ENCODE measurements at places on chromosomes 1 and 21.

DNA sequence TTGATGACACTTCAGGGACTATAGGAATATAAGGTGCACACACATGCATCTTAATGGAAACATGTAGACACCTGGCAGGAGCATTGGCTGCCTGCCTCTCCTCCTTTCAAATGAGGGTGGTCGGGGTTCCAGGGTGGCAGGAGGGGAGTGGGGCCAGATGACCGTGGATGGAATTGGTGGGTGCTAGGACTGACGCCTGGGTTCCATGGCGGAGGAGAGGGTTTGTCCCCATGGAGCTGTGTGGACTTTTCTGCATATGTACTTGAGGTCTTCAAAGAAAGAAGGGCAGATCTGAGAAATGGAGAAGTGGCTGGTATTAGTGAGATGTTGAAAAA is 7.7 kb downstream of the PRRX1 start:
- DNase-seq = no peak

- DNase-seq = peak; percentile 13
These were observed 218.7 kb downstream of the PATJ start for GRCh38 chr1:61961009-61961408.

DNA sequence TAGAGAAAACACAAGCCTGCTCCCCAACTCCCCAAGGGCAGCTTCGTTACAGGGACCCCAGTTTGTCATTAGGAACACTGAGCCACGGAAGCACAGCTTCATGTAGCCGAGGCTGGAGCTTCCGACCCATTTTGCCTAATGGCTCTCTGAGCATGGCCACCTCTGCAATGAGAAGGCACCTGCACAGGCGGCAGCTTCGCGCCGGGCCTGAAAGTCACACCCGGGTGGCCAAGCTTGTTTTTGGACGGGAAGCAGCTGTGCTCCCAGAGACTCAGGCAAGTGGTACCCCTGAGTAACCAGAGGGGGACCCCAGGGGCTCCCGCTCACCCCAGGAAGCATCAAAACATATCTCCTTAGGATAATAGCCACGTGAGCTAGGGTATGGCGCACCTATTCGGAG is 80.9 kb downstream of the SLC66A1 start:
- no peak for DNase-seq

- DNase-seq = no peak
These were observed 58.8 kb downstream of the RAB3GAP2 start for GRCh38 chr1:220213382-220213983.

DNA sequence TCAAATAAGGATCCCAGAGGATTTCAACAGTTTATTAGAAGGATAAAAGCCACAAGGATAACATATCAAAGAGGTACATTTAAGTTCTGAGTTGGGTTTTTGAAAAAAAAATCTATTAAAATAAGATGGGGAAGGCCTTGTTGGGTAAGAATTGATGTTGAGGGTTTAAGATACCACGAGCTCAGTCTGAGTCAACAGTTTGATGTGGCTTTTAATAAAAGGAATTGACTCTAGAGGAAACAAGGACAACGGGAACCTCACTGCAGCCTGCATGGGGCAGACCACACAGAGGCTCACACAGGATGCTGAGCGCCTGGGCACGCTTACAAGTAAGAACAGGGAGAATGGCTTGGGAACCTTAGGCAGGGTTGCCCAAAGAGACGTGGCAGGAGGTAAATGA is 107.5 kb downstream of the TIAM1 start:
- no peak for DNase-seq

GRCh38 chr1:81876901-81877733 is 76.4 kb downstream of the ADGRL2 start:
- DNase-seq = no peak

GRCh38 chr1:53644496-53644895 is 94.5 kb downstream of the GLIS1 start:
- DNase-seq = no peak

DNA sequence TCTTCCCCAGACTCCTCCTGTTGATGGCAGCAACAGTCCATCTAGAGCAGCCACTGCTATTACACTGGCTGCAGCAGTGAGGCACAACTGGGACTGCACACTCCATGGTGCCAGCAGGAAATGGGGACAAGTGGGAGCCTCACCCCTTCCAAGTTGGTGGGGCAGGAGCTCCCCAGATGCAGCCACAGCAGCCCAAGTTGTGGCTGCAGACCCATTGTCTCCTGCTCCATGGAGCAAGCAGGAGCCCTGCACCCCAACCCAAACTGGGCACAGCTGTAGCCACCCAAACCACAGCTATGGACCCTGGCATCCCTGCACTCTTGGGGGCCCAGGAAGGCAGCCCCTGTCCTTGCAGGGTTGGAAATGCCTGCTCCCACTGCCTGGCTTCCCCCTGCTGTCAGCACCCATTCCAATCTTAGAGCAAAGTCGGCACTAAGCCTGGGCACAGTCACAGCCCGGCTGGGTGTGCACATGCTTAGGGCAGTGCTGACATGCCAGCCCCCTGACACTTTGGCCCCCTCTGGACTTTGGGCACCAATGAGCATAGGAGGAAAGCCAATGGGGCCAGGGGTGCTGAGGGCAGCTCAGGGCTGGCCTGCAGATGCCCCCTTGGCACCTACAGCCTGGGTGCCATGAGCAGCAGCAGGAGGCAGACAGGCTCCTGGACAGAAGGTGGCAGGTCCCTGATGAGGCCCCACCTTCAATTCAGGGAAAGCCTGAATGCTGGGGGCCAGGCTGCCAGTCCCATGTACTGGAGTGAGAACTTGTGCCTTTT is 44.0 kb downstream of the MATN1 start:
- DNase-seq = no peak

GRCh38 chr1:78068681-78069283 is 23.0 kb downstream of the GIPC2 start:
- DNase-seq = no peak

GRCh38 chr1:174682419-174683008 is 234.8 kb downstream of the GPR52 start:
- no peak for DNase-seq

DNA sequence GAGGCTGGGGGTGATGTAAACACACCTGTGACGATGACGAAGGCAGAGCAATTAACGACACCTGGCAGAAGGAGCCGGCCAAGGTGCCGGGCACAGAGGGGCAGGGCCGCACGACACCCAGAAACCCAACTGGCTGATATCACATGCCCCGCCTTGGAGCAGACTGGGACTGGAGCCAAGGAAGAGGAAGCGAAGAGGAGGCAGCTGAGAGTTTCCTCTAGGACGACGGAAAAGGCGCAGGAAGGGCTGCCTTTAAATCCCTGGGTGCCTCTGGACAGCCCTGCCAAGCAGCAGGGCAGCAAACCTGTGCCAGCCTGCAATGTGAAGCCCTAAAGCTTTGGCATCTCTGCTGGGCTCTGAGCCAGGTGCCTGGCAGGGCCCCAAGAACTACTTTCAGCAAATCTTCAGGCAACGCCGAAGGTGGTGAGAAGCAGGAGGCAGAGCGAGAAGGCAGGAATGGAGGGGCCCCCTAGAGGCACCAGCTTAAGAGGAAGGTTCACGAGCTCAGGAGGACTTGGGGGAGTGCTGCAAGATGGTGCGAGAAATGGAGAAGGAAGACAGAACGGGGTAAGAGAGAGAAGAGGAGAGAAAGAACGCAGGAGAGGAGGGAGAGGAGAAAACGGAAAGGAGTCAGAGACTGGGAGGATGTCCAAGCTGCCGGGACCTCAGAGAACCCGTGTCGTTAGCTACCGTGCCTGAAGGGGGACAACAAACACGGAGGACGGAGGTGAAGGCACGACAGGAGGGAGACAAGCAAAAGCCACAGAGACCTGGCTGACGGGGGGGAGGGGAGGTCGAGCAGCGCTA is 25.3 kb upstream of the PEF1 start:
- DNase-seq = peak; percentile 50

DNA sequence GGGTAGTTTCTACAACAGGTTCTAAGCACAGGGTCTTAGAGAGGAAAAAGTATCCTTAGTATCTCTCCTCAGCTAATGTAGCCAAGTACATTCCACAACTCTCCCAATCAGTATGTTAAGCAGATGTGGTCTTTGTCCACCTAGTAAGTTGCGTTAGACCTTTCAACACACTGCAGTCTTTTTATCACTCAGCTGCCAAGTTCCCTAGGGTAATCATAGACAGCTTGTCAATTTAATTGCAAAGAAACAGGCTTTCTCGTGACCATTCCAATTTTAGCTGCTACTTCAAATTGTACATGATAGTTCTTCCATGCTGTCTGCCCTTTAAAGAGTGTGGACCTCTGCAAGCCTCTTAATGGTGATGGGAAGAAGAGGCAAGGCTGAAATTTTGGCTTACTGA is 211.8 kb upstream of the PKN2 start:
- no peak for DNase-seq

- DNase-seq = no peak
These were observed 6.2 kb upstream of the HMGCS2 start for GRCh38 chr1:119774746-119775490.

DNA sequence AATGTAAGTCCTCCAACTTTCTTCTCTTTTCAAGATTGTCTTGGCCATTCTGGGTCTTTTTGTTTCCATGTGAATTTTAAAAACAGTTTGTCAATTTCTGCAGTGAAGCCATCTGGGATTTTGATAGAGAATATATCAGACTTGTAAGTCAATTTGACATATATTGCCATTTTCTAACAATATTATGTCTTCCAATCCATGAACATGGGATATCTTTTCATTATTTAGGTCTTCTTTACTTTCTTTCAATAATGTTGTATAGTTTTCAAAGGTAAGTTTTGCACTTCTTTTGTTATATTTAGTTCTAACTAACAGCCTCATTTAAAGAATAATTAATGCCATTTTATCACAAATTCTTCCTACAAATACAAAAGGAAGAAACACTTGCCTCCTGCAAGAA is 73.4 kb downstream of the STUM start:
- DNase-seq = no peak

GRCh38 chr1:204437796-204438570 is 26.4 kb upstream of the PPP1R15B start:
- DNase-seq = no peak

DNA sequence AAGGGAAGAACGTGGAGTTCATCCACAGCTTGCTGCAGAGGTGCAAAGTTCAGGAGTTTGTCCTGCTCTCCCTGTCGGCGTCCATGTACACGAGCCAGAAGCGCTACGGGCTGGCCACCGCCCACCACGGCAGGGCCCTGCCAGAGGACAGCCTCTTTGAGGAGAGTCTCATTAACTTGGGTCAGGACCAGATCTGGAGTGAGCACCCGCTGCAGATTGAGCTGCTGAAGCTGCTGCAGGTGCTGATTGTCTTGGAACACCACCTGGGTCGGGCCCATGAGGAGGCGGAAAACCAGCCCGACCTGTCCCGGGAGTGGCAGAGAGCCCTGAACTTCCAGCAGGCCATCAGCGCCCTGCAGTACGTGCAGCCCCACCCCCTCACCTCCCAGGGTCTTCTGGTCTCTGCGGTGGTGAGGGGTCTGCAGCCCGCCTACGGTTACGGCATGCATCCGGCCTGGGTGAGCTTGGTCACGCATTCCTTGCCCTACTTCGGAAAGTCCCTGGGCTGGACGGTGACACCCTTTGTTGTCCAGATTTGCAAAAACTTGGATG is 73.8 kb upstream of the MORC3 start:
- DNase-seq = peak; percentile 53

DNA sequence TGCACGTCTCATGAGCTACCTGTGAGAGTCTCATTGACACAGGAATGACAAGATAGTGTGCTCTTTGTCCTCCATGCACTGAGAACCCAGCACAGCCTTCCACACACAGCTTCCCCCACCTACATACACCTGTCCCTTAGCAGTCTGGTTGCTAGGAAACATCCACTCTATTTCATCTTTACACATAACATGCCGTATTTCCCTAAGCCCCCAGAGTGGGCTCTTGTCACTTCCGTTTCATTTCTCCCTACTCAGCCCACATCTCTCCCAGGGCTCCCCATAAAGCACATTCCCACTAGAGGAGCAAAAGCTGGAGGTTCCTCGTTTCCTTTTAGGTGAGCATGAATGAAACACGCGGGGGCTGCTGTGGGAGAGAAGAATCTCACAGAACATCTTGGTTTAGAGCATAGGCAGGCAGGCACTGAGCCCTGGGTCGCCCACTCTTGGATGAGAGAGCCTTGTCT is 137.1 kb downstream of the ETS2 start:
- DNase-seq = no peak

- DNase-seq = no peak
These were observed 24.0 kb upstream of the STUM start for GRCh38 chr1:226524547-226524946.

DNA sequence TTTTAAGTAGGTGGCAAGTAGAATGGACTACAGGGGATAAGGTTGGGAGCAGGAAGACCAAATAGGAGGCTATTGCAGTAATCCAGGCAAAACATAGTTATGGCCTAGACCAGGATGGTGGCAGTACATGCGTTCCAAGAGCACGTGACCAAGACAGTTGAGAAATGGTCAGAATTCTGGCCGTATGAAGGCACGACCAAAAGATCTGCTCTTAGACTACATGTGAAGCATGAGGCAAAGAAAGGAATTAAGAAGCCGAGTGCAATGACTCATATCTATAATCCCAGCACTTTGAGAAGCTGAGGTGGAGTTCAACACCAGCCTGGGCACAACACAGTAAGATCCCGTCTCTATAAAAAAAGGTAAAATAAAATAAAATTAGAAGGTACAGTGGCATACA is 71.3 kb downstream of the LUZP1 start:
- DNase-seq = no peak

GRCh38 chr21:44533891-44534627 is 5.9 kb downstream of the KRTAP10-1 start:
- DNase-seq = peak; percentile 79

DNA sequence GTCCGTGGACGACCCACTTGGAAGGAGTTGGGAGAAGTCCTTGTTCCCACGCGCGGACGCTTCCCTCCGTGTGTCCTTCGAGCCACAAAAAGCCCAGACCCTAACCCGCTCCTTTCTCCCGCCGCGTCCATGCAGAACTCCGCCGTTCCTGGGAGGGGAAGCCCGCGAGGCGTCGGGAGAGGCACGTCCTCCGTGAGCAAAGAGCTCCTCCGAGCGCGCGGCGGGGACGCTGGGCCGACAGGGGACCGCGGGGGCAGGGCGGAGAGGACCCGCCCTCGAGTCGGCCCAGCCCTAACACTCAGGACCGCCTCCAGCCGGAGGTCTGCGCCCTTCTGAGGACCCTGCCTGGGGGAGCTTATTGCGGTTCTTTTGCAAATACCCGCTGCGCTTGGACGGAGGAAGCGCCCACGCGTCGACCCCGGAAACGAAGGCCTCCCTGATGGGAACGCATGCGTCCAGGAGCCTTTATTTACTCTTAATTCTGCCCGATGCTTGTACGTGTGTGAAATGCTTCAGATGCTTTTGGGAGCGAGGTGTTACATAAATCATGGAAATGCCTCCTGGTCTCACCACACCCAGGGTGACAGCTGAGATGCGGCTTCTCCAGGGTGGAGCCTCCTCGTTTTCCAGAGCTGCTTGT is 32.4 kb downstream of the PRMT2 start:
- DNase-seq = peak; percentile 72

- DNase-seq = no peak
These were observed 64.1 kb downstream of the MAN1C1 start for GRCh38 chr1:25680701-25681100.

GRCh38 chr1:54377040-54377691 is 29.0 kb downstream of the SSBP3 start:
- no peak for DNase-seq

- no peak for DNase-seq
These were observed 1.9 kb downstream of the SLC9A1 start for GRCh38 chr1:27152829-27153548.

GRCh38 chr21:19833082-19833481 is 1165.1 kb upstream of the NCAM2 start:
- no peak for DNase-seq

Data from iPS-NIHi11 (cell line).